ENCODE measurements at places on chromosomes 1 and 21. TPM values are rescaled to one million over a fixed set of nuclear protein-coding genes. Genes with fewer than 3 reads are reported as not detected.

Gene FAM78B
- total RNA-seq = 11.0 TPM

DNA sequence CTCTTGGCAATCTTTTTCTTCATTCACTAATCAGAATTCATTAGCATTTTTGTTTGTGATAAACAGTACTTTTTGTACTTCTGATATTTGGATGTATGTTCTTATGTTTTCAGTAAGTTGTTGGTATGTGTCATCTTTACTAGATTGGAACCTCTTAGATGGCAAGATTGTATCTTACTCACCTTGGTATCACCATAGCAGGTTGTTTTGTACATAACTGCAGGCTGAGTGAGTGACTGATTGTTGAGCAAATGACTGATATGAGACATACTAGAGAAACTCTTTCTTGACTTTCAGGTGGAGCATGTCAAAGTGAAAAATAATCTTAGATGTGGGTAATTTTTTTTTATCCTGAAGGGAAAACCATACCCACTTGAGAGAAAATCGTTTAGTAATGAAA is 173.7 kb downstream of the CLEC20A start:
- no peak overlapping the region for H3K27ac ChIP-seq
- DNase-seq = no peak
- H3K27me3 ChIP-seq = no peaks in the 10 kb centered on the region
- H3K4me1 ChIP-seq = no peaks in the 10 kb centered on the region
- no peak overlapping the region for H3K4me3 ChIP-seq

- H3K27ac ChIP-seq = no peak overlapping the region
- no peak for DNase-seq
- no peaks in the 10 kb centered on the region for H3K4me1 ChIP-seq
- no peaks in the 10 kb centered on the region for H3K36me3 ChIP-seq
- no peak overlapping the region for H3K4me3 ChIP-seq
Observed at GRCh38 chr1:118504221-118504644, 319.2 kb upstream of the SPAG17 start.

Gene CACNA1S
- total RNA-seq = 0.55 TPM

Gene CLCA4
- 1.4 TPM for total RNA-seq

- no peak for DNase-seq
- no peaks in the 10 kb centered on the region for H3K27me3 ChIP-seq
- no peaks in the 10 kb centered on the region for H3K36me3 ChIP-seq
- H3K4me3 ChIP-seq = no peak overlapping the region
- no peaks in the 10 kb centered on the region for H3K4me1 ChIP-seq
Observed at GRCh38 chr1:245754463-245754961, 599.7 kb downstream of the KIF26B start.

GRCh38 chr21:34360488-34361241 is 3.1 kb upstream of the KCNE2 start:
- H3K27me3 ChIP-seq = no peaks in the 10 kb centered on the region
- H3K4me3 ChIP-seq = no peak overlapping the region
- DNase-seq = no peak
- H3K4me1 ChIP-seq = no peaks in the 10 kb centered on the region
- H3K27ac ChIP-seq = no peak overlapping the region

DNA sequence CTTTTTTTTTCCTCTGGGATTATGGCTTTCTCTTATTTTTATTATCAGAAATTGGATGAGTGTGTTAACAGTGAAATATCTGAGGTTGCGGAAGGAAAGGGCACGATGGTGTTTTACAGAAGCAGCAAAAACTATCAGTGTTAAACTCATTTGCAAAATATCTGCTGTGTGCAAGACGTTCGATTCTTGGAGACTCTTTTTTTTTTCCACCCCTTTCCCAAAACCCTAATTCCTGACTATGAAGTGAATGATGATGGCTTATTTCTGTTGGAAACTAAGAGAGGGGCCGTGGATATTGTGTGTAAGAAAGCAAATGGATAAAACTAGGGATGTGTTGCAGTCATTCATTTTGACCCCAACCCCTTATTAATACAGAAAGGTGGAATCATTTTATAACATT is 677 bp downstream of the NCAM2 start:
- no peak for DNase-seq
- no peaks in the 10 kb centered on the region for H3K4me1 ChIP-seq
- no peak overlapping the region for H3K27ac ChIP-seq
- no peaks in the 10 kb centered on the region for H3K27me3 ChIP-seq
- peak overlapping the region; percentile 38 for H3K4me3 ChIP-seq

Gene FMOD
- total RNA-seq = 40.8 TPM

GRCh38 chr1:21716169-21716568 is 47.0 kb upstream of the RAP1GAP start:
- H3K36me3 ChIP-seq = no peaks in the 10 kb centered on the region
- no peaks in the 10 kb centered on the region for H3K4me1 ChIP-seq
- no peak for DNase-seq
- H3K27me3 ChIP-seq = no peaks in the 10 kb centered on the region
- no peak overlapping the region for H3K4me3 ChIP-seq

Gene ETV3L
- not detected for total RNA-seq

DNA sequence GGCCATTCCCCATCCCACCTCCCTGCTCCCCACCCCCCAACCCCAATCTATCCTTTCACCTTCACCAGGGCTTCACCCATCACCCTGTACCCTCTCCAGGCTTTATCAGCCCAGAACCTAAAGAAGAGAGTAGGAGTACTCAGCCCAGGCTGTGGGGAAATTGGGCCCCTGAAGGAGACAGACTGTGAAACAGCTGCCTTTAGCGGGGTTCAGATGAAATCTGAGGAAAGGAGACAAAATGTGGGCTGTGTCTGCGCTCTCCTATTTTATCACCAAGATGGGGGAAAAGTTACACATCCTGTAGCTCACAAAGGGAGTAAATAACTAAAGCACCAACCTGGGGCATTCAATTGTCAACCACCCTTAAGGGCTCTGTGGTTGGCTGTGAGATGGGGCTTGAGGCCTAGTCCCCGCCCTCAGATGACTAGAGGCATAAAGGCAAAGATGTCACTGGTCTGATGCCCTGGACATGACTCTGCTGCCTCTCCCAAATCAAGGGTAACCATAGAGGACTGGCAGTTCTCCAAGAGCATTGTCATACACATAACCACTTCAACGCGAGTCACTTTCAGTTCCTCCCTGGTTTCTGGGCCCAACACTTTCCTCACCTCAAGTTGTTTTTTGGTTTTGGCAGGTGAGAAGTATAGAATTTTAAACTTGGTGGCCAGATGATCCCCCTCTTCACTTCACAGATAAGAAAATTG is 30.0 kb downstream of the SLC27A3 start:
- no peak overlapping the region for H3K4me3 ChIP-seq
- H3K4me1 ChIP-seq = no peaks in the 10 kb centered on the region
- H3K27ac ChIP-seq = no peak overlapping the region
- DNase-seq = peak; percentile 37
- H3K36me3 ChIP-seq = no peaks in the 10 kb centered on the region
- no peaks in the 10 kb centered on the region for H3K27me3 ChIP-seq

Gene LENEP
- total RNA-seq = not detected

Gene USP24
- total RNA-seq = 29.7 TPM

DNA sequence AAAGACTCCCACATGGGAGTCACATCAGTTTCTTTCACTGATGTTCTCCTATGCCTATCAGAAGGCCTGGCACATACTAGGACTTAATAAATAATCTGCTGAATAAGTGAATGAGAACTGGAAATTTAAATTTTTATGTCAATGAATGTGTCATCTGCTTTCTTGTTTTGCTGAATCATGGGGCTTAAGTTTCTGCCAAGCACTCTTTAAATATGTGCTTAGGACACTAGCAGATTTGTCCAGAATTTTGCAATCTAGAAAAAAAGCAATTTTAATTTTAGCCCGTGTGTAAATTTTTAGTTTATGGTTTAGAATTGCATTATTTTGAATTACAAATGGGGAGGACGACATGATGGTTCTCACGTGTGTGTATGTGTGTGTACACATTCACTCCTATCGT is 803.1 kb downstream of the USP25 start:
- DNase-seq = no peak
- H3K4me1 ChIP-seq = no peaks in the 10 kb centered on the region
- H3K27me3 ChIP-seq = no peaks in the 10 kb centered on the region
- H3K36me3 ChIP-seq = no peaks in the 10 kb centered on the region
- H3K4me3 ChIP-seq = no peak overlapping the region

Gene SLAMF6
- total RNA-seq = 1.4 TPM

Gene RGS16
- 1.9 TPM for total RNA-seq

- no peak overlapping the region for H3K27ac ChIP-seq
- no peak for DNase-seq
- H3K4me3 ChIP-seq = no peak overlapping the region
- no peaks in the 10 kb centered on the region for H3K36me3 ChIP-seq
Observed at GRCh38 chr1:7808253-7808844, 24.3 kb downstream of the PER3 start.

- DNase-seq = no peak
- no peaks in the 10 kb centered on the region for H3K27me3 ChIP-seq
- no peaks in the 10 kb centered on the region for H3K4me1 ChIP-seq
- no peak overlapping the region for H3K4me3 ChIP-seq
Observed at GRCh38 chr1:160978510-160978927, 23.9 kb upstream of the ITLN2 start.

Gene BLZF1
- total RNA-seq = 21.7 TPM
